ENCODE measurements at places on chromosomes 5 and 9. TPM values are rescaled to one million over a fixed set of nuclear protein-coding genes. Genes with fewer than 3 reads are reported as not detected.

PHF24 gene
- 0.32 TPM for total RNA-seq

HSDL2 gene
- total RNA-seq: 20.4 TPM

GABRA6 gene
- total RNA-seq: not detected

LMX1B gene
- total RNA-seq: 0.14 TPM

PDE8B gene
- 7.0 TPM for total RNA-seq

OR1Q1 gene
- total RNA-seq: not detected

LHX2 gene
- not detected for total RNA-seq

C9orf50 gene
- total RNA-seq: not detected

CEL gene
- total RNA-seq: 18,056 TPM

PCDHGA11 gene
- total RNA-seq: 1.2 TPM

PCDHGB6 gene
- total RNA-seq: 2.2 TPM

- no peaks in the 10 kb centered on the region for H3K36me3 ChIP-seq
- no peaks in the 10 kb centered on the region for H3K4me1 ChIP-seq
- DNase-seq: no peak
- H3K27ac ChIP-seq: no peak overlapping the region
These were observed 42.6 kb upstream of the ANKRD31 start for GRCh38 chr5:75279321-75279720.

GRCh38 chr9:127393645-127394044 is 3.3 kb upstream of the SLC2A8 start:
- no peak overlapping the region for H3K4me3 ChIP-seq
- peaks cover 6% of the 10 kb centered on the region for H3K4me1 ChIP-seq
- H3K27ac ChIP-seq: no peak overlapping the region
- no peaks in the 10 kb centered on the region for H3K27me3 ChIP-seq
- H3K36me3 ChIP-seq: no peaks in the 10 kb centered on the region

DNA sequence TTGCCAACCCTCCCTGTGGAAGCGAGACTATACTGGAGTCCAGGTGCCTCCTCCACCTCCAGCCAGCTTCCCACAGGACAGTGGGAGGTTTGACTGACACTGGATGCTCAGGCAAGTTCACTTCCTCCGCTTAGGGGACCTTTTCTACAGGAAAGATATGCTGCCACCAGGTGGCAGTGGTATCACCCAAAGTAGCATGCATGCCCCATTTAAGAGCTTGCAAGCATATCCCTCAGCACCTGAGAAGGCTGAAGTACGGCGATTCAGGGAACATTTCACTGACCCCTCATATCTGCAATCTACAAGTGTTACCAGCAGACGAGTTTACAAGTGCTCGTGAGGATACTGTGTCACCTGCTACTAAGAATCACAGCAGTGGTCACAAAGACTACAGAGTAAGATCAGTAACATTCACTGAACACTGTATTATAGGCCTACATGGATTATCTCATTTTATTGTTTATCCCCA is 75.5 kb downstream of the KLHL3 start:
- no peaks in the 10 kb centered on the region for H3K36me3 ChIP-seq
- peak; percentile 66 for DNase-seq
- no peaks in the 10 kb centered on the region for H3K27me3 ChIP-seq
- H3K4me1 ChIP-seq: peaks cover 5% of the 10 kb centered on the region
- no peak overlapping the region for H3K4me3 ChIP-seq
- no peak overlapping the region for H3K27ac ChIP-seq

GRCh38 chr9:123091459-123091858 is 58.0 kb downstream of the GPR21 start:
- H3K4me1 ChIP-seq: no peaks in the 10 kb centered on the region
- peaks cover 37% of the 10 kb centered on the region for H3K36me3 ChIP-seq
- no peak for DNase-seq
- H3K27ac ChIP-seq: no peak overlapping the region

- no peaks in the 10 kb centered on the region for H3K36me3 ChIP-seq
- H3K4me3 ChIP-seq: no peak overlapping the region
- peaks cover 4% of the 10 kb centered on the region for H3K4me1 ChIP-seq
These were observed 58.3 kb downstream of the MTX3 start for GRCh38 chr5:79932510-79933504.

DNA sequence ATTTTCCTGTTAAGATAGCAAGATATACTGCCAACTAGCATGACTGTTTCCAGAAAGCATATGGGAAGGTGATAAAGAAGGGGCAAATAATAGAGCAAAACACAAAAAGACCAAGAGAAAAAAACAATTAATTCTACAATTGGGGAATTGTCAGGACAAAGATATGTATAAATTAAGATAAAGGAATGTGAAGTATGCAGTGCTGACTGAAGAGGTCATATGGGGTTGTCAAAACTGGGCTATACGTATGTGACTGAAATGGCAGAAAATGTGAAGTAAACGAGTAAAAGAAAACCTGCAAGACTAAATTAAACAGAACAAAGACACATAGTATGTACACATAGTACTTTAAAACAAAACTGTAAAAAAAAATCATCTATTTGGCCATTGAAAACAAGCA is 222.3 kb downstream of the ARL15 start:
- H3K36me3 ChIP-seq: no peaks in the 10 kb centered on the region
- no peaks in the 10 kb centered on the region for H3K4me1 ChIP-seq
- no peaks in the 10 kb centered on the region for H3K27me3 ChIP-seq

- no peak overlapping the region for H3K4me3 ChIP-seq
- H3K27me3 ChIP-seq: no peaks in the 10 kb centered on the region
- DNase-seq: no peak
- H3K27ac ChIP-seq: no peak overlapping the region
These were observed 64.3 kb downstream of the CXXC5 start for GRCh38 chr5:139712412-139712811.

GRCh38 chr9:3299872-3300271 is 225.9 kb downstream of the RFX3 start:
- H3K36me3 ChIP-seq: no peaks in the 10 kb centered on the region
- H3K27ac ChIP-seq: no peak overlapping the region
- no peaks in the 10 kb centered on the region for H3K27me3 ChIP-seq
- no peaks in the 10 kb centered on the region for H3K4me1 ChIP-seq
- DNase-seq: no peak

GRCh38 chr5:39266442-39266841 is 47.1 kb upstream of the FYB1 start:
- no peak overlapping the region for H3K27ac ChIP-seq
- H3K27me3 ChIP-seq: no peaks in the 10 kb centered on the region
- no peaks in the 10 kb centered on the region for H3K4me1 ChIP-seq

GRCh38 chr5:104859437-104859836 is 1296.8 kb upstream of the NUDT12 start:
- H3K27me3 ChIP-seq: no peaks in the 10 kb centered on the region
- no peak for DNase-seq
- no peaks in the 10 kb centered on the region for H3K36me3 ChIP-seq
- H3K4me1 ChIP-seq: no peaks in the 10 kb centered on the region

GRCh38 chr9:12915366-12915954 is 140.6 kb downstream of the LURAP1L start:
- H3K4me1 ChIP-seq: no peaks in the 10 kb centered on the region
- no peak for DNase-seq
- no peaks in the 10 kb centered on the region for H3K36me3 ChIP-seq
- H3K27me3 ChIP-seq: no peaks in the 10 kb centered on the region

- no peak overlapping the region for H3K4me3 ChIP-seq
- no peaks in the 10 kb centered on the region for H3K27me3 ChIP-seq
- H3K27ac ChIP-seq: no peak overlapping the region
- no peak for DNase-seq
- H3K4me1 ChIP-seq: peaks cover 32% of the 10 kb centered on the region
These were observed 304.6 kb upstream of the DMRT1 start for GRCh38 chr9:536597-537511.

DNA sequence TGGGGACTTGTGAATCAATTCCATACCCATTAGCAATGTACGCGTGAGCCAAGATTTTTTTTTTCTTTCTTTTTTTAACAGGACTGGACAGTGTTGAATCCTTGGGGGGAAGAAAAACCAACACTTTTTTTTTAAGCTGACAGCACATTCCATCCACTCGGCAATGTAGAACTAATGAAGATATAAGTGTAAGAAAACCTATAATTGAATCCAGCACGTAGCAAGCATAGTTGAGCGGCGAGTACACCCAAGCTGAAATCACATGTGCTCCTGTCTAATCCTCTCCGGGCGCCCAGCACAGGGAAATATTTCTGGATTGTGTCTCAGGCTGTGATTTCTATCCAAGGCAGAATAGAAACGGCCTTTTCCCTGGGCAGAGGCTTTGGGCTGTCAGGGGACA is 118.2 kb downstream of the BOD1 start:
- H3K27me3 ChIP-seq: no peaks in the 10 kb centered on the region
- no peaks in the 10 kb centered on the region for H3K36me3 ChIP-seq
- no peak for DNase-seq
- H3K4me3 ChIP-seq: no peak overlapping the region
- peak overlapping the region; percentile 73 for H3K27ac ChIP-seq
- peaks cover 48% of the 10 kb centered on the region for H3K4me1 ChIP-seq

DNA sequence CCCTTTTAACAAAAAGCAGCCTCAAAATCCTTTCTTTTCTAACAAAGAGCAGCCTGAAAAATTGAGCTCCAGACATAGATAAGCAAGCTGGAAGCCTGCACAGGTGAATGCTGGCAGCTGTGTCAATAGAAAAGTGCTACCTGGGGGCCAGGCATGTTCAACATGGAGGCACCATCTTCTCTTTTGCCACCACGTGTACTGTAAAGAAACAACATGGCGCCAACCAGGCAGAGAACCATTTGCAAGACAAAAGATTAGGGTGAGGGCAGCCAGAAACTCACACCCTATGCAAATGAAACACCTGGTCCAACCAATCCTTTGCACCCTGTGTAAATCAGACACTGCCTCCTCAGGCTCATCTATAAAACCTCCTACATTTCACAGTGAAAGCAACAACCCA is 96.0 kb downstream of the ACTL7B start:
- no peak overlapping the region for H3K4me3 ChIP-seq
- no peak overlapping the region for H3K27ac ChIP-seq
- DNase-seq: peak; percentile 23

- H3K27me3 ChIP-seq: no peaks in the 10 kb centered on the region
- no peak for DNase-seq
- no peak overlapping the region for H3K4me3 ChIP-seq
- no peaks in the 10 kb centered on the region for H3K4me1 ChIP-seq
These were observed 29.0 kb upstream of the FAM174A start for GRCh38 chr5:100505984-100506670.
